ENCODE measurements at places on chromosomes 13 and 19.
A peak's percentile ranks its signal among the peaks of the same experiment; 100 is the strongest.

DNA sequence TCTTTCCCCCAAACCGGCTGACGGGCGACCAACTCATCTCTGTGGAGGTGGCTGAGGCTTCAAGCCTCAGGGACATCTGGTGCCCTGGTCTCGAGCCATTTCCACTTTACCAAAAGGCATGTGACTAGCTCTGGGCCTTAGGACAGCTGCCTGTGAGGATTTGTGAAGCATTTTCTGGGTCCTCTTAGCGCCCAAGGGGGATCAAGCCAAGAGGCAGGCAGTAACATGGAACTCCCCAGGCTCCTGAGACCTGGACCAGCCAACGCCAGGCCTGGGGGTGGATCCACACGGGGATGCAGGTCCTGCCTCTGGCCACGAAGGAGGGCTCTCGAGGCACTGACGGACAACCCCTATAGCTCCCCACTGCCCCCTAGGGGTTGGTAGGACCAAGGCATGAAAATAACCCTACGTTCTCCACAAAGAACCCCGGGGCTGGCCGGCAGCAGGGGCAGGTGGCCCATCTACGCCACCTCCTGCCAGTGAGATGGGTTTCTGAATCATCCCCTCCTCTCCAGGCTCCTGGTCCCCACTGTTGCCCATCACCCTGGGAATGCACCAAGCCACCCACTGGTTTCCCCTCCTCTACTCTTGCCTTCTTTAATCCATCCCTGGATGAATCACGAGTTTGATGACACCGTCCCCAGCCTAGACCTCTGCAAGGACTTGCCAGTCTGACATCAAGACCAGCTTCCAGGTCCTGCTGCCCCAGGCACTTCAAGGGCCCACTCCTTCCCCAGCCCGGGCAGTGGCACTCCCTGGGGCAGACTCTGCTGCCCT lies 7.0 kb upstream of the MYDGF start:
- peak; percentile 27 for DNase-seq

DNA sequence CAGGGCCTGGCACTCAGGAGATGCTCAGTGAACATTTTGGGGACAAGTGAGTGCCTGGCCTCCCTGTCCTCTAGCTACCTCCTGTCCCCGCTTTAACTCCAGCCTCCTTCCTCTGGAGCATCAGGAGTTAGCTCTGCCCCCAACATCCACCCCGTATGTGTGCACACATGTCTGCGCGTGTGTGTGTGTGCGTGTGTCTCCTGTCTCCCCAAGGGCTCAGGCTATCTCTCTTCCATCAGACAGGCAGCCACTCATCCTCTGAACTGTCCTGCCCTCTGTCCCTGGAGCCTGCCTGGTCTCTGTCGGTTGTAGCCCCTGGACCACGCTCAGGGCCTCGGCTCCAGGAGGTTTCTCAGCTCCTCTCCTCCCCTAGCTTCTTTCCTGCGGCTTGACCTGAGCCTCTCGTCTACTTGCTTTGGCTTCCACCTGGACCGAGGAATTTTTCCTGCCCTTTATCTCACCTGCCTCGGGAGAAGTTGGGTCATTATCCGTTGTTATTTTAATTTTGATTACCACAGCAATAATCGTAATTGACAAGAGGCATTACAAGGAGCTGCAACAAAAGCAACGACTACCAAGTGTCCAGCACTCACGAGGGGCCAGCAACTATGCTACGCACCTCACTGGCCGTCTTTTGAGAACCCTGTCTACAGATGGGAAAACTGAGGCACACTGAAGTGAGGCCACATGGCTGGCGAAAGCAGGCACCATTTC lies 32.0 kb upstream of the ASF1B start:
- no peak for DNase-seq

GRCh38 chr19:46296722-46297461 lies at the start of gene HIF3A:
Gene HIF3A (plus strand): TSS chr19:46297042. CDS start chr19:46297077, 35 bp downstream.
- DNase-seq, result peak; percentile 47

- DNase-seq, result no peak
Observed at GRCh38 chr13:48797127-48797526, 143.4 kb downstream of the CYSLTR2 start.

DNA sequence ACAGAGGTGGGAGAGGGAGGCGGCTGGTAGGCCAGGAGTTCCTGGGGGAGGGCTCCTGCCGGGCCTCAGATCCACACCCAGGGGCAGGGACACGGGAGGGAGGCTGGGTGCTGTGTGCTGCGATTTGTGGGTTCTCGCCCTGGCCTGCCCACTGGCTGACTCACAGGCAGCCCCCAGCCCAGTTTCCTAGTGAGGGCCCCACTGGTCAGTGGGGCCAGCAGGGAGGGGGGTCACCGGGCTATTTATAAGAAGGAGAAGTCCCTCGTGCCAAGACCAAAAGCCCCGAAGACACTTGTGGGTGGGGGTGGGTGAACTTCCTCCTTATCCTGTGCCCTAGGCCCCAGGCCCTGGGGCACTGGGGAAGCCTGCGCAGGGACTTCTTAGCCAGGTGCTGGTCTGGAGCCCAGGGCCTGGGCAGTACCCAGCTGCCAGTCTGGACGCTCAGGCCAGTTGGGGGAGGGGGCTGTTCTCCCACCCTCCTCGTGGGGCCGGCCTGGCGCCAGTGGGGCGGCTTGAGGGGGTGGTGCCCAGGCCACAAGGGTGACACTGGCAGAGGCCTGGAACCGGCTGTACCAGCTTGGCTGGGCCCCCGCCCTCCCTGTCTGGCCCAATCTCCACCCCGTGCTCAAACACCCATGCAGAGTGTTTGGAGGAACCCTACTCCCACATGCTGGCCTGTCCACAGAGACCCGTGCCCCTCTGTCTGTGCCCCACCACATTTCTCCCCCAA lies 5.0 kb upstream of the JUNB start:
- no peak for DNase-seq

DNA sequence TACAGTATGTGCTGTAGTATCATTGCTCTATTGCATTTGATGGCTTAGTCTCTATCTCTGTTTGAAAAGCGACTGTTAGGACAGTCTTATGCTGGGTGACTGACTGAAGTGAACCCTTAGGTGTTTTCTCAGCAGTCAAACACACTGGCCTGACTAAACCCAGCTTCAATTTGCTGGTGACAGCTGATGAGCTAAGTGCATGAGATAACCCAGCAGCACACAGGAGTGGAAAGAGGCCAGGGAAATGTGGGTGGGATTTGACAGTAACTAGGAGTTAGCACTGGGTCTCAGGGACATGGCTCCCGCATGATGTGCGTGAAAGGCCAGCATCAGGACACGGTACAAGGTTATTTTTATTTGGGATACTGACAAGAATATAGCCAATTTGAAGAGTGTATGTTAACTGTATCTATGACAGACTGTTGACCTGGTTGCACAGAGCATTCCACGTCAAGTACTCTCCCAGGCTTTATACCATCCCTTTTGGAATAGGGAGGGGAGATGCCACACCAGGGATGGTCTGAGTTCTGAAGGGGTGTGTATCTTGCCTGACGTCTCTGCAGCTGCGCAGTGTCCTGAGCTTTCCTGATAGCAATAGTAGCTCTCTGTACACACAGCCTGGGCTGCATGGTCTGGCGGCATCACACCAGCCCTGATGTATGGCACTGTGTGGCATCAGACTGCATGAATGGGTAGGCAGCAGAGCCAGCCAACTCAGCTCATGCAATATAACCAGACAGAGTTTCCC lies 144.8 kb downstream of the FLT1 start:
- no peak for DNase-seq

GRCh38 chr13:111974341-111974640 lies 92.7 kb upstream of the SOX1 start:
- no peak for DNase-seq

GRCh38 chr19:932648-933552 lies 7.1 kb downstream of the ARID3A start:
- peak; percentile 84 for DNase-seq

DNA sequence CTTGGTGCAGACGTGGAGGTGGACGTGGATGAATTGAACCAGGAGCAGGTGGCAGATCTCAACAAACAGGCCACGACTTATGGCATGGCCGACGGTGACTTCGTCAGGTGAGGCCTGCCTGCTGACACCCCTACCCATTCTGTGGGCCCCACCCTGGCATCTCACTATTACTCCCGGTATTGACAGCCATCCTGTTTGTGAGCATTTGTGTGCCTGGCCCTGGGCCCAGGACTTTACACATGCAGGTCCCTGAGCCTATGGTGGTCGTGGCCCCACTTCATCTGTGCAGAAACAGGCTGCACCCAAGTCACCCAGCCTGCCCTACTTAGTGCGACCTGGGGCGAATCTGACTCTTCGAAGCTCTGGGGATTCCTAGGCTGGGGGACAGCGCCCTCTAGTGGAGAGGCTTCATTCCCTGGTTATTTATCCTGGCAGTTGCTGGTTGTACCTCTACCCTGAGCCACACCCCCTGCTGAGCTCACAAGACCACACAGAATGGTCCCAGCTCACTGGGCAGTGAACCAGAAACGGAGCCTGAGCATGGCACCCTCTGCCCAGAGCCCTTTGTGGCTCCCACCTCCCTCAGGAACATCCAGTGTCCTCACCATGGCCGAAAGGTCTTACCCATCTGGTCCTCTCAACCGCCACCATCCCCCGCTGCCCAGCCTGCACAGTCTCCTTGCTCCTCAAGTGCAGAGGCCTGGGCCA lies 16.9 kb downstream of the ZNF296 start:
- peak; percentile 59 for DNase-seq

DNA sequence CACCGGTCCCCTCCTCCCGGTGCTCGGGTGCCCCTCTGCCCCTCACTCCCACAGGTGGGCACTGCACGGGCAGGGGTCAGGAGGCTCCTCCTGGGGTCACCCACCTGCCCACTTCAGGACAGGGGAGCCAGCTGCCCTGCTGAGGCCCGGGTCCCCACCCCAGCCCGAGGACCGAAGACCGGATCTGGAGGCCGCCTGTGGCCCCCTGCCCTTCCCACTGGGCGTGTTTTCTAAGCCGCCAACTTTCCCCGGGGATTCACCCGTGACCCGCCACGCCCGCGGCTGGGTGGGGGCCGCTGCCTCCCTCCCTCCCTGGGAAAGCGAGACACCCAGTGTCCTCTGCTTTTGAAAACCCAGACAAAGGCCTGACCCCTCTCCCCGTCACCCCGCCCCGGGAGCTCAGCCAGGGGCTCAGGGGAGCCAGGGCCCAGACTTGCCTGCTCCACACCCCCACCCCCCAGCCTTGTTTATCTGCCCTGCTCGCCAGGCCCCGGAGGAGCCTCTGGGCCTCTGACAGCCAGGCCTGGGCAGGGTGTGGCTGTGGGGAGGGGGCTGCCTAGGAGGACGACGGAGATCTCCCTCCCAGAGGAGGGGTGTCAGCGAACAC lies 1.3 kb downstream of the PALM start:
- no peak for DNase-seq

DNA sequence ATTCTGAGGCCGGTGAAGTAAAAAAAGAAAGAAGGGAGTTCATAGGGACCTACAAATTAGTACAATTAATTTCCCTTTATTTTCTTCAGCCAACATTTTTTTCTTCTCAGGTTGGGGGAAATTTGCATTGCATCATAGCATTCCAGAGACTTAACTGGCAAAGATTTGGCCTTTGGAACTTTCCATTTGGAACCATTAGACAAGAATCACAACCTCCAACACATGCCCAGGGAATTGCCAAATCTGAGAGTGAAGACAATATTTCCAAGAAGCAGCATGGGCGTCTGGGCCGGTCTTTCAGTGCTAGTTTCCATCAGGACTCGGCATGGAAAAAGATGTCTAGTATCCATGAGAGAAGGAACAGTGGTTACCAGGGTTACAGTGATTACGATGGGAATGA lies 6.4 kb upstream of the ERCC5 start:
- DNase-seq, result peak; percentile 23

- peak; percentile 86 for DNase-seq
Observed at GRCh38 chr19:49546825-49547565, 19.2 kb downstream of the RCN3 start.

- peak; percentile 45 for DNase-seq
Observed at GRCh38 chr13:91406619-91407018, 8.2 kb downstream of the GPC5 start.

- no peak for DNase-seq
Observed at GRCh38 chr19:1997353-1998233, 17.9 kb downstream of the BTBD2 start.

- no peak for DNase-seq
Observed at GRCh38 chr19:42412227-42412626, 15.0 kb downstream of the LIPE start.

Data from fibroblast of upper back skin (primary cell).